ENCODE measurements at places on chromosomes 2 and 18. TPM values are rescaled to one million over a fixed set of nuclear protein-coding genes. Genes with fewer than 3 reads are reported as not detected.
A peak's percentile ranks its signal among the peaks of the same experiment; 100 is the strongest.

The DTNA gene
- polyA plus RNA-seq = not detected

The CHN1 gene
- 0.74 TPM for polyA plus RNA-seq

The PRKAG3 gene
- not detected for polyA plus RNA-seq

DNA sequence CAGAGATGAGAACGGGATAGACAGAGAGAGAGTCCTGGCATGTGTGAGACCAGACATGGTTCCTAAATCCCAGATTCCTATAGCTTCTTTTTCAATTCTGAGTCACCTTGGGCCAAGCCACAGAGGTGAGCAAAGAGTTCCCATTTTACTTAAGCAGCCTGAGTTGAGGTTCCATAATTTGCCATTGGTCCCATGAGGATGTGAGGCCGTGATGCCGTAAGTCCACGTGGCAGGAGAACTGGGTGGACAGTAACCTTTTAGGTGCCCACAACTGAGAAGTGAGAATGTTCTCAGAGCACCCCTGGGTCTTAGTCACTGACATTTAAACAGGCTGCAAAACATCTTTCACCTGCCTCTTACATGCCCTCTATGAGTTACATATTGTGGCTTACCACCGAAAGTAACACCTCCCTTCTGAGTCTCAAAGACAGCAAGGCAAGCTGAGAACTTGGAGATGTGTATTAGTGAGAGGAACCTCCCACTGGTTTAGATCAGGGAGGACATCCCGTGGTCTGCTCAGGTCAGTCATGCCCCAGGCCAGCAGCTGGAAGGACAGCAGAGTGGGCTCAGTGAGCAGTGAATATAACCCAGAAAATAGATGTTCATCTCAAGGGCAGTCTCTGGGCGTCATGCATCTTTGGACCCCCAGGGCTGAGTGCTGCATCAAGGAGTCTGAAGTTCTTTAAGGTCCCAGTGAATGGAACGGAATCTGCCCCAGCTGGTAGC lies 127.9 kb upstream of the LGALSL start:
- peak; percentile 64 for DNase-seq

GRCh38 chr18:5286525-5286924 lies 9.0 kb downstream of the ZBTB14 start:
- DNase-seq = no peak

GRCh38 chr2:150376553-150377335 lies 110.7 kb downstream of the RND3 start:
- no peak for DNase-seq

DNA sequence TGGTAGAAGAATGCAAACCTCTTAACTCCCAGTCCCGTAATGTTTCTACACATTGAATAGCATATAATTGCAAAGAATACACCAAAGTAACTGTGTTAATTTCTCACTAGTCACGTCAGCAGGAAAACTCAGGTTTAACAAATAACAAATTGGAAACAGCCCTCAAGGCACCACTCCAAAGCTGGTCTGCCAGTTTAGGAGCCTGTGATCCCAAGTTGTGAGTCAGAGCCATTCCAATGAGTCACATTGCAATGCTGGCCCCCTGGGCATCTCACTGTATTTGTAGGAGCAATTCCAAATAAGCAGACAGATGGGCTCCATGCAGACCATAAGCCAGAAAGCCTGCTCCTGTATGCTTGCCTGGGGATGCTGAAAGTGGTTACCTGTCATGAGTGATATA lies 143.2 kb upstream of the SETBP1 start:
- no peak for DNase-seq
